Esophagus squamous epithelium (tissue), 5 donors: ENCODE measurements at places on chromosomes 6 and 20. TPM values are rescaled to one million over a fixed set of nuclear protein-coding genes. Genes with fewer than 3 reads are reported as not detected.

Gene KIF25
- total RNA-seq: not detected

Gene CGA
- not detected for total RNA-seq

- H3K27ac ChIP-seq: peak overlapping the region; percentile 86
- no peaks in the 10 kb centered on the region for H3K27me3 ChIP-seq
- H3K36me3 ChIP-seq: no peaks in the 10 kb centered on the region
Observed at GRCh38 chr6:44051515-44051914, 75.7 kb downstream of the MRPL14 start.

GRCh38 chr6:158808941-158809678 lies 10.1 kb downstream of the EZR start:
- H3K27ac ChIP-seq: peak overlapping the region; percentile 43
- DNase-seq: no peak
- no peak overlapping the region for H3K4me3 ChIP-seq
- H3K36me3 ChIP-seq: no peaks in the 10 kb centered on the region
- H3K4me1 ChIP-seq: peaks cover 43% of the 10 kb centered on the region
